ENCODE measurements at places on chromosomes 3 and 15. TPM values are rescaled to one million over a fixed set of nuclear protein-coding genes. Genes with fewer than 3 reads are reported as not detected.

- no peaks in the 10 kb centered on the region for H3K36me3 ChIP-seq
- no peak overlapping the region for H3K27ac ChIP-seq
- no peaks in the 10 kb centered on the region for H3K27me3 ChIP-seq
- no peak for DNase-seq
- H3K4me1 ChIP-seq, result no peaks in the 10 kb centered on the region
Measured at GRCh38 chr3:69452295-69452694, 66.4 kb upstream of the FRMD4B start.

GRCh38 chr3:46492890-46493547 is 4.8 kb upstream of the RTP3 start:
- no peak overlapping the region for H3K27ac ChIP-seq
- H3K4me3 ChIP-seq, result no peak overlapping the region
- DNase-seq, result no peak
- no peaks in the 10 kb centered on the region for H3K27me3 ChIP-seq
- H3K36me3 ChIP-seq, result no peaks in the 10 kb centered on the region

DNA sequence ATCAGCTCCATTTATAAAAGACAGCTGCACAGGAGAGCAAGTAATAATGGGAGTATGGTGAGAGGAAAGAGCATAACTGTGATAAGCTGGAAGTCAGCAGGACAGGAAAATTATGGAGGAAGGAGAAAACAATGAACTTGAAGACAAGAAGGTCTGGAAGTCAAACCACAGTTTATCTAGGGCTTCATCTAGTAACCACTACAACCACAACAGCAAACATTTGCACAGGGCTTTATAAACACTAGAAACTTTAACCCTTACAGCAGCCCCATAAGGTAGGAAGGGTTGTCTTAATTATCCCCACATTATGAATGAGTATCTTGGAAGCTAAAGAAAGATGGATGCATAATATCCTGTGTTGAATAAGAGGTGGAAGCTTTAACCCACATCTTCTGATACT is 820.8 kb downstream of the IGSF11 start:
- no peaks in the 10 kb centered on the region for H3K4me1 ChIP-seq
- H3K27ac ChIP-seq, result no peak overlapping the region
- no peak for DNase-seq
- no peak overlapping the region for H3K4me3 ChIP-seq
- no peaks in the 10 kb centered on the region for H3K27me3 ChIP-seq

GRCh38 chr3:155318740-155319139 is 25.3 kb upstream of the STRIT1 start:
- H3K4me3 ChIP-seq, result no peak overlapping the region
- H3K4me1 ChIP-seq, result no peaks in the 10 kb centered on the region
- H3K27ac ChIP-seq, result no peak overlapping the region

- no peaks in the 10 kb centered on the region for H3K27me3 ChIP-seq
- no peaks in the 10 kb centered on the region for H3K36me3 ChIP-seq
- DNase-seq, result no peak
- no peak overlapping the region for H3K27ac ChIP-seq
- H3K4me1 ChIP-seq, result peaks cover 31% of the 10 kb centered on the region
Measured at GRCh38 chr3:67655364-67656121, 1.1 kb upstream of the SUCLG2 start.

DNA sequence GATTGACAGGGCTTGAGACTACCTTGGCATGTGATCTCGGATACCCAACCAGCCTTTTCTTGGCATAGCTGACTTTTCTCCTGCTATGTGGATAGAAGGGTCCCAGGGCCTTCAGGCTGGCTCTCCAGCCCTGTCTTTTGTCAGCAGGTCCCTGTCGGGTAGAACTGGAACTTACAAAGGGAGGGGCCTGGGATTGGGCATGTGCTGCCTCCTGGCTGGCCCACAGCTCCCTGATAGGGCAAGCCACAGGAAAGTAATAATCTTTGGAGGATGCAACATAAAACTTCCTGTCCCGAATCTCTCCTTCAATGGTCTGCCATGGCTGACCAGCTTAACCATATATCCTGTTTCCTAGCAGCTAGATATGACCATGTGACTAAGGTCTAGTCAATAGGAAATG is 89.1 kb downstream of the ABHD5 start:
- H3K4me1 ChIP-seq, result no peaks in the 10 kb centered on the region
- no peak overlapping the region for H3K27ac ChIP-seq
- H3K27me3 ChIP-seq, result no peaks in the 10 kb centered on the region
- H3K4me3 ChIP-seq, result no peak overlapping the region
- H3K36me3 ChIP-seq, result no peaks in the 10 kb centered on the region
- peak; percentile 40 for DNase-seq

- H3K27ac ChIP-seq, result no peak overlapping the region
- no peaks in the 10 kb centered on the region for H3K27me3 ChIP-seq
- peaks cover 30% of the 10 kb centered on the region for H3K36me3 ChIP-seq
- H3K4me3 ChIP-seq, result no peak overlapping the region
- no peaks in the 10 kb centered on the region for H3K4me1 ChIP-seq
Measured at GRCh38 chr15:42324308-42324707, 35.0 kb upstream of the CAPN3 start.

- no peaks in the 10 kb centered on the region for H3K36me3 ChIP-seq
- DNase-seq, result peak; percentile 40
- peak overlapping the region; percentile 20 for H3K27ac ChIP-seq
- H3K27me3 ChIP-seq, result no peaks in the 10 kb centered on the region
- no peak overlapping the region for H3K4me3 ChIP-seq
Measured at GRCh38 chr3:73431183-73431900, 193.4 kb downstream of the PDZRN3 start.

DNA sequence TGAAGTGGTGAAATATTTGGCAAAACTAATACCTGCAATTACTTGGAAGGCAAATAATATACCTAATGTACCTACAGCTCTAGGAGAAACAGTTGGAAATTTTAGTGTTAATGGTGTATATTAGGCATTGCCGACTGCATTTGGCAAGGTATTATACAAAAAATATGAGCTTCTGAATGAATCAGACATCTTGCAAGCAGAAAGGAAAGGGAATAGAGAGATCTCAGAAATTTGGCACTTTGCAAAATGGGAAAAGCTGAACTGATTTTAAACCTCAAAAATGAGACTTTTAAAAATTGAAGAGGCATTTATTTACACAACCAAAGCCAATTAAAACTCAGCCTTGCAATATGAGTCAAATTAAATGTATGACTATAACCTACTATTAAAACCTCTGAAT is 40.2 kb upstream of the C15orf61 start:
- H3K4me3 ChIP-seq, result no peak overlapping the region
- H3K4me1 ChIP-seq, result no peaks in the 10 kb centered on the region
- H3K36me3 ChIP-seq, result no peaks in the 10 kb centered on the region
- no peaks in the 10 kb centered on the region for H3K27me3 ChIP-seq
- H3K27ac ChIP-seq, result no peak overlapping the region
- DNase-seq, result no peak

DNA sequence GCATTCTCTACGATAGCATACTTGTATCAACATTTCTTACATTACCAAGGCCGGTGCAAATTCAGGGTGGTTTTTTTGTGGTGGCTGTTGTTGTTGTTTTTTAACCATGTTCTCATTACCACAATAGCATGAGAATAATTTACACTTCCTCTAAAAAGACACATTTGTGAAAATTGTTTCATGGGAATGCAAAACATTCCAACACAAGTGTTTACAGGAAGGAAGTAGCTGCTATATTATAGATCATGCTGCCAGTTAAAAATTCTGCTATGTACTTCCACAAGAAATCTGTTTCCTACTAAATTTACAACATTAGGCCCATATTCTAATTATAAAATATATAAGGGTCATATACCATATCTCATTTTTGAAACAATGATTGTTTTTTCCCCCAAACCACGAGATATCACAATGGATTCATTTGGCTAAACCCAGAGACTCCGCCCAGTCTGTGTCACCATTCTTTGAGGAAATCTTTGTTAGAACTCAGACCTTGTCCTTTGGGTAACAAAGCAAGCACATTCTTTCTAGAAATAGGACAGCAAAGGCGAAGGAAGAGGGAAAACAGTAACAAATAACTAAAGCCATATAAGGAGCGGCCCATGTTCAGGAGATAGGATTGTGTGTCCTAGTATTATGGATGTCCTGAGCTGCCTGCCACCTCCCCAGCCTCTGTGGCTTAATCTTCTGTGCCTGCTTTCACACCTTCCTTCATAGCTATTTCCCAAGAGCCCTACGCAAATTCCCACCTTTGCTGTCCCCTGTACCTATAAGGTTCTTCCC is 60.1 kb downstream of the UACA start:
- DNase-seq, result no peak
- H3K36me3 ChIP-seq, result no peaks in the 10 kb centered on the region
- no peak overlapping the region for H3K4me3 ChIP-seq
- no peak overlapping the region for H3K27ac ChIP-seq
- H3K4me1 ChIP-seq, result peaks cover 22% of the 10 kb centered on the region

- no peak overlapping the region for H3K4me3 ChIP-seq
- no peaks in the 10 kb centered on the region for H3K36me3 ChIP-seq
- no peaks in the 10 kb centered on the region for H3K4me1 ChIP-seq
Measured at GRCh38 chr3:188082031-188082430, 71.9 kb upstream of the LPP start.

DNA sequence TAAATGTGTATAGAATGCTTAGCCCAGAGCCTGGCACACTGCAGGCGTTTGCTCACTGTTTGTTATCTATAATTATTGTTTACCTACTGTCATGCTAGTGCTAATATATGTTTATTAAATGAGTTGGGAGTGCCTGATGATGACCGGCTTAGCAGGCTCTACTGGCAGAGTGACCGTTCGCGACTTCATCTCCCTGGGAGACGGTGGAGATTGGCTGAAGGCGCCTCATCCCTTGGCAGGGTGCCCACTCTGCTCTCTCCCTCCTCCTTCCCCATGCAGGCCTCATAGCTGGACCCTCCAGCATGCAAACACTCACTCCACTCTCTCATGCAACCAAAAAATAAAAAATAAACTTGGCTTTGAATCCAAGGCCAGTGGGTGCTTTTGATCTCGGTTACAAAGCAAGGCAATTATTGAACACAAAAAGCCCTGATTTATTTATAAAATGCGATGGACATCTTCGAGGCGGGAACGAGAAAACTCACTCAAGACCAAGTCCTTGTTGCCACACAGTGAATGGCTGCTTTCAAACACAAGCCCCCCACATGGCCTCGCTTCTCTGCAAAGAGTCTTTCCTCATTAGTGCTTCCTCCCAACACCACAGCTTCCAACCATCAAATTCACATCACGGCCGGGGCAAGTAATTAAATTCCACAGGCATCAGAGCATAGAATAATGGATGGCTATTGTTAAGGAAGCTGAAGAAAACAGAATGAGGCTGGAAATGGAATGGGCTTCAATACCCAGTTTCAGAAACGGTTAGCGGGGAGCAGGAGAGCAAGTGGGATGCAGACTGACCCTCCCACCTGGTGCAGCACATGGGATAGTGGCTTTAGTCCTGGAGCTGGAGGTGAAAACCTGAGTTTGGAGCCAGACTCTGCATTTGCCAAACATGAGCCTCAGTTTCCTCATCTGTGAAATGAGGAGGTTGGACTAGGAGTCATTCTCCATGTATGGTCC is 135.7 kb upstream of the RAD18 start:
- no peaks in the 10 kb centered on the region for H3K4me1 ChIP-seq
- no peaks in the 10 kb centered on the region for H3K36me3 ChIP-seq
- no peaks in the 10 kb centered on the region for H3K27me3 ChIP-seq
- no peak for DNase-seq
- H3K27ac ChIP-seq, result no peak overlapping the region
- no peak overlapping the region for H3K4me3 ChIP-seq

GRCh38 chr3:37943631-37944314 is 46.8 kb upstream of the VILL start:
- H3K27me3 ChIP-seq, result no peaks in the 10 kb centered on the region
- H3K36me3 ChIP-seq, result no peaks in the 10 kb centered on the region
- peak overlapping the region; percentile 37 for H3K27ac ChIP-seq
- no peak overlapping the region for H3K4me3 ChIP-seq

- H3K27ac ChIP-seq, result no peak overlapping the region
- H3K36me3 ChIP-seq, result no peaks in the 10 kb centered on the region
- no peaks in the 10 kb centered on the region for H3K27me3 ChIP-seq
- H3K4me3 ChIP-seq, result no peak overlapping the region
Measured at GRCh38 chr15:100256101-100256969, 85.4 kb downstream of the ADAMTS17 start.

GRCh38 chr15:94125156-94125555 is 106.2 kb upstream of the MCTP2 start:
- H3K4me3 ChIP-seq, result no peak overlapping the region
- H3K27ac ChIP-seq, result no peak overlapping the region
- H3K4me1 ChIP-seq, result peaks cover 7% of the 10 kb centered on the region
- no peaks in the 10 kb centered on the region for H3K36me3 ChIP-seq
- no peak for DNase-seq

DNA sequence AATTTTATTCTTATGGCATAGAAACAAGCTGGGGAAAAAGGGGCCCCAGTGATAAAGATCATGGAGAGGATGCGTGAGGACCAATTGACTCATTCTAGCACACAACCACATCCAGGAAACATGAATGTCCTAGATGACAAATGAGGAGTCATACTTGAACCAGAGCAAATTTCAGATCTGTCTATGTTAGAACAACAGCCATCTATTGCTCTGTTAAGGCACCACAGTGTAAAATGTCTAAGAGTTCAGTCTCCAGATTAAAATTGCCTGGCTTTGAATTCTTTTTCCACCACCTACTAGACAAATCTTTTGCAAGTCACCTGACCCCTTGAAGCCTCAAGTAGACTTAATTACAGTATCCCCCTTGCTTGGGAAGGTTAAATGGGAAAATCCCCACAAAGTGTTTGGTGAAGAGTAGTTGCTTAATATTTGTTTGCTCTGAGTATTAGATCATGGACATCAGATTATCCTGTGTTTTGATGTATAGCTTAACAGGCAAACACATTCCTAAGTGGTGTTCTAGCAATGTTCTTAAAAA is 258.7 kb upstream of the TGFBR2 start:
- H3K4me1 ChIP-seq, result peaks cover 33% of the 10 kb centered on the region
- no peaks in the 10 kb centered on the region for H3K36me3 ChIP-seq
- DNase-seq, result no peak
- H3K27ac ChIP-seq, result no peak overlapping the region

- peak overlapping the region; percentile 2 for H3K27ac ChIP-seq
- no peak for DNase-seq
- no peaks in the 10 kb centered on the region for H3K27me3 ChIP-seq
- no peaks in the 10 kb centered on the region for H3K36me3 ChIP-seq
Measured at GRCh38 chr3:45056608-45057301, 30.7 kb downstream of the CLEC3B start.

DNA sequence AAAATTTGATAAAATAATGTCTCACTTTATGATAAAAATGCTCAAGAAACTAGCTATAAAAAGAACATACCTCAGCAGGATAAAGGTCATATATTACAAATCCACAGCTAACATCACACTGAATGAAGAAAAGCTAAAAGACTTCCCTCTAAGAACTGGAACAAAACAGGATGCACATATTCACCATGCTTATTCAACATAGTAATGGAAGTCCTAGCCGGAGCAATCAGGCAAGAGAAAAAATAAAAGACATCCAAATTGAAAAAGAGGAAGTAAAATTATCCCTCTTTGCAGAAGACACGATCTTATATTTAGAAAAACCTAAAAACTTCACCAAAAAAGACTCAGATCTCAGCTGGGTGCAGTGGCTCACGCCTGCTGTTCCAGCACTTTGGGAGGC is 34.0 kb downstream of the SENP7 start:
- H3K4me3 ChIP-seq, result no peak overlapping the region
- no peaks in the 10 kb centered on the region for H3K4me1 ChIP-seq
- H3K27ac ChIP-seq, result no peak overlapping the region
- H3K27me3 ChIP-seq, result no peaks in the 10 kb centered on the region

GRCh38 chr3:124296406-124296805 is 304.5 kb upstream of the ROPN1 start:
- DNase-seq, result no peak
- H3K4me1 ChIP-seq, result no peaks in the 10 kb centered on the region
- H3K4me3 ChIP-seq, result no peak overlapping the region
- H3K27me3 ChIP-seq, result no peaks in the 10 kb centered on the region

PTPRG gene
- total RNA-seq, result 47.6 TPM

PCOLCE2 gene
- total RNA-seq, result 136 TPM

CCR5 gene
- 3.9 TPM for total RNA-seq

SI gene
- not detected for total RNA-seq

GUCA1C gene
- not detected for total RNA-seq

Measured in vagina (tissue), 2 donors.